ENCODE measurements at places on chromosomes 13 and 19.

GRCh38 chr13:99355267-99356011, 48.2 kb upstream of the GPR183 start:
- no peak for DNase-seq

DNA sequence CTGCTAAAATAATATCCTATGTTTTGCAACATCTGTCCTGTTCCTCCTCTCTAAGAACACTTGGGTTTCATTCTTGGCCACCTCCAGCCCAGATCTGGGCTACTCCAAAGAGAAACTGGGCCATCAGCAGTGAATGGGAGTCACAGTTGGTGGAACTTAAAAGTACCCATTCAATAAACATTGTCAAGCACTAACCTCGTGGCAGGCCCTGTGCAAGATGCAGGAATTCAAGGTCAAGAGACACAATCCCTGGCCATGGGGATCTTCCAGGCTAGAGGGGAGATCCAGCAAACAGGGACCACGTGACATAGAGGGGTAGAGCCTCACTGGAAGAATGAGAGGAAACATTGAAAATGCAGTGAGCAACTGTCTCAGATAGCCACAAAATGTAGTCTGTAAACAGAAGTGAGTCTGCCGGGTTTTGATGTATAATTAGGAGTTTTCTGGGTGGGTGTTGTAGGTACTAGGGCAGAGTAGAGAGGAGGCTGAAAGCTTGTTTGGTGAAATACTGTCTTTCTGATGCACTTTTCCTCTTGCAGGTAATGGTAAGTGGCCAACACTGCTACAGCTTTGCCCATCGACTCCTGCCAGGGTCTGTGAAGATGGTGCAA, 14.8 kb upstream of the EID2 start:
- no peak for DNase-seq

DNA sequence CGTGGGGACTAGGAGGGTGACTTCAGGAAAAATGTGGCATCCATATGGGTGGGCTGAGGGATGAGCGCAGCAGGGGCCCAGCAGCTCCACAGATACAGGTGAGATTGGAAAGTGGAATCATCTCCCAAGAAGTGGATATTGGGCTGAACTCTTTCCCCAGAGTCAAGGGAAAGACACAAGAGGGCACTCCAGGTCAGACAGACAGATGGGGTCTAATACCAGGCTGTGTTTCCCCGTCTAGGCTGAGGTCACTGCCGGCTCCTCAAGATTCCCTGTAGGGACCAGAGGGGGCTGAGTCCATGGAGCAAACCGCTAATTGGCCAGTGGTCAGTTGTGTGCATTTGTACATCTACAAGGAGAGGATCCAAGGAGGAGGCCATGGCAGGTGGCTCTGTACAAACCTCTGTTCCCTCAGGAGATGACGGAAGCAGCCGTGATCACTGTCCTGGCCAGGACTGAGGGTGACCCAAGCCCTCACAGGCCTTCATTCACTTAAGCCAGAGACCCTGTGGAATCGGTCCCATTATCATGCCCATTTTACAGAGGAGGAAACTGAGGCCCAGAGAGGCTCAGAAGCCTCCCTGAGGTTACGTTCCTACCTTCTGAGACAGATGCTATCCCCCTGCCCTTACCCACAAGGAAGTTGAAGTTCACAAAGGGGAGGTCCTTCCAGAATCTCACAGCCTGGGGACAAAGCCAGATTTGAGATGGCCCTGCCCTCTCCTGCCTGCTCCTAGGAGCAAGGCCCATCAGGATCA, 14.9 kb upstream of the IGLON5 start:
- DNase-seq = no peak

DNA sequence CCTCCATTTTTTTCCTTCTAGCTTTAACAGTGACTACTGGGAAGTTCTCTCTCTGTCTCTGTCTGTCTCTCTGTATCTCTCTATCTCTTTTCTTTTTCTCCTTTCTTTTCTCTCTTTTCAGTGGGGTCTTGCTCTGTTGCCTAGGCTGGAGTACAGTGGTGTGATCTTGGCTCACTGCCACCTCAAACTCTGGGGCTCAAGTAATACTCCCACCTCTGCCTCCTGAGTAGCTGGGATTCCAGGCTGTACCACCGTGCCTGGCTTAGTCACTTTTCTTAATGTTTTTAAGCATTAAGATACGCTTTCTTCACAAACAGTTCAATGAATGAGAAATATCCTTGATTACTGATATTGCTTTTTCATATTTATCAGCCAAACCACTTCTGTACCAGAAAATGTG, 13.1 kb downstream of the PCCA start:
- no peak for DNase-seq

GRCh38 chr13:95154413-95154886, 146.8 kb downstream of the ABCC4 start:
- peak; percentile 70 for DNase-seq

GRCh38 chr19:41430922-41431321, 3.7 kb upstream of the B3GNT8 start:
- no peak for DNase-seq

DNA sequence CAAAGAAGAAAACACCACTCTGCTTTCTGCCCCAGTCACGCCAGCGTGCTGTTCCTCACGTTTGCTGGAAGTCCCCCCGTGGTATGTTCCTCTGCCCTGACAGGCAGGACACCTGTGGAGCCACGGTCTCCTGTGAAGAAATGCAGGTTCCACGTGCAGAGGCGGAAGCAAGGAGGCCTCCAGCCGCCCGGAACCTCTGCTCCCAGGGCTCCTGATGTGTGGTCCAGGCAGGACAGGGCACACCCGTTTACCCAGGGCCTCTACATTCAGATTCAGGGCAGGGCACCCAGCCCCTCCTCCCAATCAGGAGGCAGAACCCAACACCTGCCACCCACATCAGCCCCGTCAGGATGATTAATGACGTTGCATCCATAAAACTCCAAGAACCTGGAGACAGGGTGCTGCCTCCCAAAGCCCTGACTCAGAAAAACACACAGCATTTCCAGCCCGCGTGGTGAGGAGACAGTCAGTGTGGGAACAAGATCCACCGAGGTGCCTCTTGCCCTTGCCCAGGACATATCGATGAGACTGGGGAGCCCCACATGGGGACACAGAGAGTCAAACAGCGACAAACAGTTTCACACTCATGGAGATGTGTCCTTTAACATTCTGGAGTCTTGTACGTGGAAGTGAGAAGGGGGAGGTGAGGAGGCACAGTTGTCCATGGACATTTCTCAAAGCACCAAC, 76.2 kb downstream of the COL4A1 start:
- DNase-seq = no peak

DNA sequence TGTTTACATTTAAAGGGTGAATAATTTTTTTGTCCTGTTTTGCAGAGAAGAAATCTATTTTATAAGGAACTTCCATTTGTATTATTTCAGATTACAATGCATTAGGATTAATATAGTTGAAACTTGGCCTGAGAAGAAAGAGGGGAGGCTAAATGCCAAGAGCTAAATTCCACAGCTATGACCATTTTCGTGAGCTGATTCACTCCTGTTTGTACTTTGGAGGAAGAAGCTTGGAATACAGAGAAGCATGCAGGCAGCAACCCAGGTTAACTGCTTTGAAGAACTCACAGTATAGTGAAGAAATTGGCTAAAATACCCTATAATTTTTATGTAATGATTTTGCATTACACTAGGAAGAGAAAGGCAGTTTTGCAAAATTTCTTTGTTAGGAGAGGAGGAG, 309.4 kb upstream of the KLF12 start:
- no peak for DNase-seq
